Osteocyte (in vitro differentiated cells): ENCODE measurements at places on chromosomes 6 and 20. TPM values are rescaled to one million over a fixed set of nuclear protein-coding genes. Genes with fewer than 3 reads are reported as not detected.

Gene MDC1
- 37.7 and 40.1 TPM in 2 replicates for total RNA-seq

Gene SLC35D3
- total RNA-seq, result not detected in 2 replicates

- DNase-seq, result no peak
Observed at GRCh38 chr6:151632415-151632987, 138.7 kb downstream of the CCDC170 start.

DNA sequence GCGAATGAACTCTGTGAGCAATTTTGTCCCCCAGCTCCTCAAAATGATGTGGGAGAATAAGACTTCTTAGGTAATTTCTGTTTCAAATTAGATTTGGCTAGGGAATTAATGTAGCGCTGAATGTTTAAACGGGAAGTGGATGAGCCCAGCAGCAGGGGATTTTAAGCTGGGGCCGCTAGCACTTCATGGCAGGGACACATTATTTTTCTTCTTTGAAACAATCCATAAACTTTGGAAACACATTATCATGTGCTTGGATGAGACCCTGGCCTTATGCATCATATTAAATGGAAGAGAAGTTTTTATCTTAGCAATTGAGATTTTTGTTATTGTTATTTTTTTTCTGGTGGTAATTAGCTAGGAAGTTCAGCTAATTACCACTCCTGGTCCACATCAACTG, 74.2 kb upstream of the FUCA2 start:
- no peak for DNase-seq

- no peak for DNase-seq
Observed at GRCh38 chr6:167093922-167094432, 28.9 kb upstream of the CCR6 start.

DNA sequence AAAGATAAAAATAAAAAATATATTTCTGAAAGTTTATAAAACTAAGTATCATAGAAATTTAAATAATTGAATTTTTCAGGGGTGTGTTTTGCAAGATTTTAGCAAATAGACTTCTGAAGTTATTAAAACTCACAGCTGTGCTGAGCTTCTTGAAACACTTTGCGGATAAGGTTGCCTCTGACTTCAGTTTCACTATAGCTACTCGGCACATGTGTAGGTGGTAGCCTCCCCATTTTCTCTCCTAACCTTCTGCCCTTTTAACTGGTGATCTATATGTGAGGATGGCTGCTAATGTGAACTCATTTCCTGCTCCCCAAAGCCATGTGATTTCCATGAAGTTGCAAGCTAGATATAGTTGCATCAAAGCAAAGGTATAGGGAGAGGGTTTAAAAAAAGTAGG, 129.3 kb upstream of the STMND1 start:
- DNase-seq, result no peak

DNA sequence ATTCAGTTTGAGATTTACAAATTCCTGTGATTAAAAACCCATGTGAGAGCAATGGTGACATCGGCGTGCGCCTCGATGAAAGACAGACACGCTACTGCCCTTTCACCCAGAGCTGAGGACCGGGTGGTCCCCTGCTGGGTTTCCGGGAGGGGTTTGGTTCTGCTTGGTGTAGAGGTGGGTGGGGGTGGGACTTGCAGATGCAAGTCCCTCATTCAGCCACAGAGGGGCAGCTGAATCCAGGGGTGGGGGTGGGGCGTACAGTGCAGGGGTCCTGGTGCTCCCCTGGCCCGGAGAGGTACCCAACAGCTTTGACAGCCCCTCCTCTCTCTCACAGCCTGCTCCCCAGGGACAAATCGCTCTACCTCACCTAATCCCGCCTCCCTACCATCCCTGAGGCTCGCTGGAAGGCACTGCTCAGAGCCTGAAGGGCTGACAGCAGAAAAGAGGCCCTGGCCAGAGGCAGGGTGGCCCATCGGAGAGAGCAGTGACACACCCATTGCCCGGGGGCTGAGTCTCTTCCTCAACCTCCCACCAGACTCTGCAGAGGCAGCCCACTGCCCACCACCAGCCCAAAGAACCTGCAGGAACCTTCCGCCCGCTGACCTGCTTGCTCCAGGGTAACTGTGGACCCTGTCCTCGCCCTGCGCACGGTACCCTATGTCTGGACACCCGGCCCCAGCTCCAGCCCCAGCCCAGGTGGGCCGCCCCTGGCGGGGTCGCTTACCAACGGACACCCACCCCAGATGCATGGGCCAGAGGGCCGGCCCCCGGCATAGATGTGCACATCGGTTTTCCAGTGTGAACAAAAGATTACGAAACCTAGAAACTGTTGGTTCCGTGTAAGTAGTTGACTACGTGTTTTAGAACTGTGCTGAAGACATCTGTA, 118.4 kb downstream of the JPH2 start:
- DNase-seq, result peak; percentile 85

DNA sequence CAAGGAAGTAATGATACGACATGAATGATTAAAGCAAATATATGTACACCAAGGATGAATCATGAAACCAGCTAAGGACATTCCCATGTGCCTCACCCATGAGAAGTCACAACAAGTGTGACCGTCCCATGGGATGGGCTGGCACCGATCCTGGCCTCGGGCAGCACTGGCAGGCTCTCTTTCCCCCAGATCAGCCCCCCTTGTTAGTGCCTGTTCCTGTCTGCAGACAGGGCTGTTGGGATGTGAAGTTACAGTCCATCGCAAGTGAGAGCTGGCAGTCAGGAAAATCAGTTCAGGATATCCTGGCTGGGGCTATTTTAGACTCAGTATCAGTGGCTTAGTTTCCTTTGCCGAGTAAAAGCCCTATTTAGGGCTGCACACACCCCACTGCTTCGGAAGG, 129.2 kb upstream of the SNX9 start:
- DNase-seq, result no peak

Gene NKX2-4
- not detected in 2 replicates for total RNA-seq

DNA sequence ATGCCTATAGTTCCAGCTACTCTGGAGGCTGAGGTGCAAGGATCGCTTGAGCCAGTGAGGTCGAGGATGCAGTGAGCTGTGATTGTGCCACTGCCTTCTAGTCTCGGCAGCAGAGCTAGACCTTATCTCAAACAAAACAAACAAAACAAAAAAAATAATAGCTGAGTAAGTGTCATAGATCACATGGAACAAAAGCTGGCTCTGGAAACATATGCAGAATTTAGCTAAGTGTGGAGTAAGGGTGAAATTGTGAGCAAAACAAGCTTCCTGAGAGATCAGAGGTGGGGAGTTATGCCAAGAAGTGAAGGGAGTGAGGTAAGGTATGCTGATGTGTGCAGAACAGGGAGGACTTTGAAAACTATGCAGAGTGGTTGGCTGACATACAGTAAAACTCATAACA, 18.7 kb downstream of the SGK1 start:
- DNase-seq, result no peak

Gene MROH8
- total RNA-seq, result 1.5 and 3.2 TPM in 2 replicates

DNA sequence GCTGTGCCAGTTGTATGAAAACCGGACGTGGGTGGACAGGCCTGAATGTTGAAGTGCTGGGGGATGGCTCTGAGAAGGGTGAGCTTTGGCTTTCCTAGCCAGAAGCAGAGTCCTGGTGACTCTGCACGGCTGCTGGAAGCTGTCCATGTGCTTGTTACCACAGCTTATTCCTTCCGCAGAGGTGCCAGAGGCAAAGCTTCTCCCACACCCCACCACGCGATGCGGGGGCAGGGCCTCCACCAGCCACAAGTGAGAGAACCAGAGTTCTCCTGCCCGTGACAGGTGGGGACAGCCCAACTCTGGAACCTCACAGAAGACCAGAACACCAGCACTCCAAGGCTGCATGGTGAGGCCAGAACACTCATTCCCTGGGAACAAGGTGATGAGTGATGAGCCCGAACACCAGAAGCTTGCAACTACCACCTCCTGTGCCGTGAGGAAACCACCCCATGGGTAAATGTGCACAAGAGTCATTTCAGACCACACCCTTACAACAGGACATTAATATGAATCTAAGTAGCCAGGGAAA, 36.7 kb downstream of the JAG1 start:
- DNase-seq, result no peak

DNA sequence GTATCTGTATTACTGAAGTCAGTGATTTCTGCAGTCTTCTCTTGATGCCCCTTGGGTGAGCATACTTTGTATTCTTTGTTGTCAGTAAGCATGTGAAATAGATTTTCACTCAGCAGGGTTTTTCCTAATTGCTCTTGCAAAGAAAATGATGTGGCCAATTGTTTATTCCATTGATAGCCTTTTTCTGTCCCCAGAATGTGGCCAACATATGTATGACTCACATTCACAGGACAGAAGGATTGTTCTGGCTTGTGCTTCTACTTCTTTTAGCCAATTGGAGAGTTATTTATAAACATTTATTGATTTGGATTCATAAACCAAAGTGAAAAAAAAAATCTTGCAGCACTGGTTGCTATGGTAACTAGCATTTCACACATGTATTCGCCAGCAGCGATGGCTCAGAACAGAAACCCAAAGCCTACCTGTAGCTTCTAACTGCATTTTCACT, 54.4 kb upstream of the RBM24 start:
- DNase-seq, result no peak

DNA sequence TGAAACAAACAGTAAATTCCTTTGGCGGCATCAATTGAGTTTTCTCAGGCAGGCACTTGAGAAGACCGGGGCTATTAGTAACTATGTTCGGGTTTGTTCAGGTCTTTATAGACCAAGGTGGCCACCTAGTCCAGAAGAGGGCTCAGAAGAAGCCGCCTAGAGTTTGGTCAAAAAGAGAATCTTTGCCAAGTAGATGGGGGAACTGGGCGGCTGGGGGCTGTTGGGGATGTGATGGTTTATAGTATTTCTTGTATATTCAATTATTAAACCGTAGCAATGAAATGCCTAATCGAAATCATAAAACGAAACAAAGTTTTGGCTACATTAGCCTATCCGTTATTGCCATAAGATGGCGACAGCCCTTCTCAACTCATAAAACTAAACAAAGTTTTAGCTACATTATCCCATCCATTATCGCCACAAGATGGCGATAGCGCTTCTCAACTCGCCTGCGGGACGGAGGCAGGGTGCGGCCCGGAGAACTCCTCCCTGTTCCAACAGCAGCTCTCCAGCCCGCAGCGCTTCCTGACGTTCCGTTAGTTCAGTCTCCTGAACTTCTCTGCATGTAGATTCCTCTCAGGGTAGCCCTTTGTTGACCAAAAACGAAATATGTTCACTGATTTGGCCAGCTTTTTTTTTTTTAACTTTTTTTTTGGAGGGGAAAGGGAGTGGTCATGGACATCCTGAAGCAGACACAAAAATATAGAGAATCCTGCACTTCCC, 120.5 kb upstream of the PRSS16 start:
- DNase-seq, result peak; percentile 95
